Stimulated activated memory B cell treated with anti-CD40 and anti-IgM and Interleukin-4, amounts not matched to agents 10 μg/mL and 1 μg/mL and 100 μg/mL, for 72 hours (primary cell): ENCODE measurements at places on chromosomes 3 and 15.
A peak's percentile ranks its signal among the peaks of the same experiment; 100 is the strongest.

DNA sequence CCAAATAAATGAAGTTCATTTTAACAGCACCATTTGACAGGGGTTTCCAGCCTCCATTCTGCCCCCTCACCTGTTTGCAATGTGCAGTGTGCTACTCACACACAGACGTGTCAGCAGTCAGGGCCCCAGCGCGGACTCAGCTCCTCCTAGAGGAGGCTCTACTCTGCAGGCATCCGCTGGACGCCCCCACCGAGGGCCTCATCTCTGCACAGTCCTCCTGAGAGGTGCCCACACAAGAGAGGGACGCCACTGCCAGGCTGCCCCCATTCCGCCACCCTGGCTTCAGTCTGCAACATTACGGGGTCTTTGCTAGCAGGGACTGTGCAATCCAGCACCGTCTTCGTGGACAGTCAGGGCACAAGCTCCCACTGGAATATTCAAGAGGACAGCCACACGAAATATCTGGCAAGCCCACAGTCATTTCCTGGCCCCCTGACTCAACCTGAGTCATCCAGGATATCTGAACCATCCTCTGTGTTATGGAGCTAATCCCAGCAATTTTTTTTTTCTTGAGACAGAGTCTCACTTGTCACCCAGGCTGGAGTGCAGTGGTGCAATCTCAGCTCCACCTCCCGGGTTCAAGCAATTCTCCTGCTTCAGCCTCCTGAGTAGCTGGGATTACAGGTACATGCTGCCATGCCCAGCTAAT is 255.0 kb downstream of the OCA2 start:
- peak; percentile 32 for ATAC-seq
- no peaks in the 10 kb centered on the region for H3K27me3 ChIP-seq
- H3K36me3 ChIP-seq: no peaks in the 10 kb centered on the region
- H3K4me3 ChIP-seq: no peak overlapping the region

DNA sequence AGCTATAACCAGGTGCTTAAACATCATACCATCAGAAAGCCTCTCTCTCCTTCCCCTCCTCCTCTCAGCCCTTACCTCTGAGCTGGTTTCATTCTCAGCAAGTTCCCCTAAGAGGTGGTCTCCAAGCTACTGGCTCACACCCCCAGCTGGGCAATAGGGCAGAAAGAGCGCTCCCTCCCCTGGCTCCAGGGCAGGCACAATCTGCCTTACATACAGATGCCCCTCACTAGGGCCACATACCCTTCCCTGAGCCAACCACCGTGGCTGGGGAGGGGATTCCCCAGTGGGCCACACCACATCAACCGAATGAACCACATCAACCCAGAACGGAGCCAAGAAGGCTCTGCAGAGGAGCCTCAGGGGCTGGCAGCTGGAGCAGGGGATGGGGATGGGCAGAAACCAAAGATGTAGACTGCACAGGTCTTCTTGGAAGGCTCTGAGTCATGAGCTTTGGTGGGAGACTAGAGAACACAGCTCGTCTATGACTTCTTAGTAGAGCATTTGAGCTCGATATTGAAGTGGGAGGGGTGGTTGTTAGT is 4.6 kb upstream of the FBLN2 start:
- H3K36me3 ChIP-seq: no peaks in the 10 kb centered on the region
- H3K27me3 ChIP-seq: peaks cover 48% of the 10 kb centered on the region
- H3K4me3 ChIP-seq: no peak overlapping the region
- no peak overlapping the region for H3K27ac ChIP-seq
- ATAC-seq: peak; percentile 54

DNA sequence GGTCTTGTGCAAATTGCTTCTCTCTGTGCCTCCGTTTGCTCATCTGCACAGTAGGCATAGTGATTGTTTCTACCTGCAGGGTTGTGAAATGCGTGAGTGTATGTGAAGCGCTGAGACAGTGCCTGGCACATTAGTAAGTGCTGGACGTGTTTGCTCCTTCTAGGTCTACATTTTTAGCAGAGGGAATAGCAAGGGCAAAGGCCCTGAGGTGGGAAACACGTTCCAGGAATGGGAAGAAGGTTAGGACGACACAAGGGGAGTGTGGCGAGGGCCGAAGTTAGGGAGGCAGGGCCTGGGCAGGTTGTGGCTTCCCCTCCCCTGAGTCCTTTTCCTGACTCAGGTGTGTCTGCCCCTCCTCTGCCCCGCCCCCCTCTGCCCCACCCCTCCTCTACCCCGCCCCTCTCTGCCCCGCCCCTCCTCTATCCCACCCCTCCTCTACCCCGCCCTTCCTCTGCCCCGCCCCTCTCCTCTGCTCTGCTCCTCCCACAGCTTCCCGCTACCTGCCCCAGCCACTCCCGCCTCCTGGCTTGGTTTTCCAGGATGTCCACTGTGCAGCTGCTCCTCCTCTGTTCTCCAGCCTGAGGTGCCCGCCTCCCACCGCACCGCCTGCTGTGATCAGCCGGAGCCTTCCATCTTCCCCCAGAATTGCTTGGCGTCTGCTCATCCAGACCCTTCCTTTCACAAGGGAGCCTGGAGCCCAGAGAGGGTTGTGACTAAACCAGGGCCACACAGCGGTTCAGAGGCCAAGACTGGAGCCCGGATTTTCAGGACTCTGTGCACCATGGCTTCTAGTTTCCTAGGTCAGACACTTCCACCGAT is 31.1 kb upstream of the SMAD6 start:
- H3K27ac ChIP-seq: no peak overlapping the region
- H3K36me3 ChIP-seq: peaks cover 5% of the 10 kb centered on the region
- peaks cover 40% of the 10 kb centered on the region for H3K27me3 ChIP-seq
- no peak overlapping the region for H3K4me3 ChIP-seq
- no peak for ATAC-seq

- no peak overlapping the region for H3K27ac ChIP-seq
- no peaks in the 10 kb centered on the region for H3K27me3 ChIP-seq
- no peak for ATAC-seq
These were observed 148.6 kb downstream of the MCTP2 start for GRCh38 chr15:94379986-94380385.

- no peak for ATAC-seq
- no peak overlapping the region for H3K27ac ChIP-seq
- no peak overlapping the region for H3K4me3 ChIP-seq
- no peaks in the 10 kb centered on the region for H3K4me1 ChIP-seq
These were observed 66.2 kb downstream of the NMNAT3 start for GRCh38 chr3:139611528-139611927.

DNA sequence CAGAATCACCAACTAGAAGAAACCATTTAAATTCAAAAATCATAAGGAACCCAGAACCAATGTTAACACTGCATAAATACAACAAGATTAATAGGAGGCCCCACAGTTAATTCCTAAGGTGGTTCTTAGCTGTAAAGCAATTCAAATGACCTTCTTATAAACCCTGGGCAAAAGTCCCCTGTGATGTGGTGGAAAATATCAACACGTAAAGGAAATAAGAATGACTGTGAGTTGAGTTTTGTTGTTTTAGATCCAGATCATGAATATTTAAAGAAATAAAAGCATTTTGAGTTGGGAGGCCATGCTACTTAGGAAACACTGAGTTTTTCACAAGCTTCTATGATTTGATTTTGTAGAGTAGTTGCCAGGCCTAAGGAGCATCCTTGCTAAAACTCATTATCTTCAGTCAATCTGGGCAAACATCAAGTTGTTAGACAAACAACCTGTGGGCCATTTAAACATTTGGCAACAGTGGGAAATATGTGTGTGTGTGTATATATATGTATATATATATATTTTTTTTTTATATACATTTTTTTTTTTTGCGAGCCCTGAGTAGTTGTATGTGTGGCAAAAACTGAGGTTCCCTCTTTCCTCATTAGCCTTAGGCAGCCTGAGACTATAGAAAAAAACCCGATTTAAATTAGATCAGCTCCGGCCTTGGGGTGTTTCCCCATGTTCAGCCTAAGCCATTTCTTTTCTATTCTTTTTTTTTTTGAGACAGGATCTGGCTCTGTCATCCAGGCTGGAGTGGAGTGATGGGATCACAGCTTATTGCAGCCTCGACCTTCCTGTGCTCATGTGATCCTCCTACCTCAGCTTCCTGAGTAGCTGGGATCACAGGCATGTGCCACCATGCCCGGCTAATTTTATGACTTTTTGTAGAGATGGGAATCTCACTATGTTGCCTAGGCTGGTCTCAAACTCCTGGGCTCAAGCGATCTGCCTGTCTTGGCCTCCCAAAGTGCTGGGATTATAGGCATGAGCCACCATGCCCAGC is 8.0 kb upstream of the PXK start:
- H3K36me3 ChIP-seq: no peaks in the 10 kb centered on the region
- ATAC-seq: peak; percentile 66
- H3K27ac ChIP-seq: peak overlapping the region; percentile 93
- H3K4me1 ChIP-seq: peaks cover 67% of the 10 kb centered on the region
- peak overlapping the region; percentile 29 for H3K4me3 ChIP-seq

- ATAC-seq: no peak
- H3K27ac ChIP-seq: peak overlapping the region; percentile 39
- H3K4me1 ChIP-seq: peaks cover 37% of the 10 kb centered on the region
- peaks cover 12% of the 10 kb centered on the region for H3K36me3 ChIP-seq
These were observed 199.8 kb downstream of the TCF12 start for GRCh38 chr15:57118013-57118799.

DNA sequence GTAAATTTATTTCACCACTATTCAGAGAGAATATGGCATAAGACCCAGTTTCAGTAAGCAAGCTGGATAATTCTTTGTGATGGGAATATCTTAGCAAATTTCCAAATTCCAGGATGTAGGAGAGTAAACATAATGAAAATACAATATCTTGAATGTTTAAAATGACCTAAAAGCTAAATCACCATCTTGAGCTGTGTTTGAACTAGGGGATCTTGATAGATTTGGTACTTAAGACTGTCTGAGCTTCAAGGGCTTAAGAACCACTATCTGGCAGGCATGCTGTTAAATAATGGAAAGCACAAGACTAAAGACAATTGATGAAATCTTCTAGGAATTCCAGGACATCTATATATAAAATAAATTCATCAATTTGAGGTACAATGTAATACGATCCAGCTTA is 217.7 kb downstream of the ATP8B4 start:
- H3K4me1 ChIP-seq: no peaks in the 10 kb centered on the region
- no peaks in the 10 kb centered on the region for H3K27me3 ChIP-seq
- no peaks in the 10 kb centered on the region for H3K36me3 ChIP-seq
- no peak overlapping the region for H3K4me3 ChIP-seq
- H3K27ac ChIP-seq: no peak overlapping the region

DNA sequence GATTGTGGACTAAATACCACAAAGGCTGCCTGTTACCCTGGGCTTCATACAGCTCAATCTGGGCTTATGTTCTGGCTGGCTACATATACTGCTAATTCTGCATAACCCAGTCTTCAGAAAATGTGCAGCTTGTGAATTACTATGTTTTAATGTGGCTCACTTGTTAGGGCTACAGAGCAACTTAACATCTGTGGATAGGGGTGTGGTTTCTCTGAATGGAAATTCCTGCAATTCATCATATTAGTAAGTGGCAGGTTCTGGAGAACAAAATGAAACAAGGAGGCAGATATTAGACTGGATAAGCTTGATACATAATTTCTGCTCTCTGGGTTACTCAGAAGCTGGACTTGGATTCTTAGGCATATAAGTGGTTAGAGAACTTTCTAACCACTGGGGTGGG is 6.7 kb downstream of the TMEM202 start:
- no peaks in the 10 kb centered on the region for H3K36me3 ChIP-seq
- no peaks in the 10 kb centered on the region for H3K4me1 ChIP-seq
- H3K27ac ChIP-seq: no peak overlapping the region

- no peaks in the 10 kb centered on the region for H3K36me3 ChIP-seq
- ATAC-seq: no peak
- H3K27me3 ChIP-seq: peaks cover 24% of the 10 kb centered on the region
- H3K4me3 ChIP-seq: no peak overlapping the region
These were observed 71.3 kb downstream of the SV2B start for GRCh38 chr15:91171334-91171733.

GRCh38 chr3:42066516-42067181 is 24.5 kb upstream of the TRAK1 start:
- H3K4me3 ChIP-seq: peak overlapping the region; percentile 65
- peak overlapping the region; percentile 93 for H3K27ac ChIP-seq
- H3K36me3 ChIP-seq: peaks cover 7% of the 10 kb centered on the region
- H3K27me3 ChIP-seq: no peaks in the 10 kb centered on the region

DNA sequence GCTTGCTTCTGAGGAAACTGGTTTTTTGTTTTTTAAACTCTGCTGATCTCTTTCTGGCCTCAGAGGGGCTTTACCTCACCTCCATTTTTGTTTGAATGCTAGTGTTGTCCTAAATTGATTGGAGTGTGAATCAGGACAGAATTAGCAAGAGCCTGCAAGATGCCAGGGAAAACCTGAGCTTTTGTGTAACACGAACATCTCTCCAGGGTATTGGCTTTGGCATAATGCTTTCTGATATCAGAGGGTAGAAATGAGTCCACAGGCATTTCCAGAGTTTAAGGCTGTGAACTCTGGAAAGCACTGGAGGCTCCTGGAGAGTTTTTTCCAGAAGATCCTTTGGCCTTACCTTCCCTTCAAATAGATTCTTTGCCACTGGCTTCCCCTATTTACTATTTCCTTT is 87.1 kb downstream of the WDR76 start:
- H3K36me3 ChIP-seq: no peaks in the 10 kb centered on the region
- H3K4me1 ChIP-seq: no peaks in the 10 kb centered on the region
- peak overlapping the region; percentile 25 for H3K27ac ChIP-seq

- H3K27me3 ChIP-seq: no peaks in the 10 kb centered on the region
- no peaks in the 10 kb centered on the region for H3K36me3 ChIP-seq
- H3K27ac ChIP-seq: no peak overlapping the region
- H3K4me3 ChIP-seq: no peak overlapping the region
- ATAC-seq: no peak
These were observed 117.2 kb upstream of the FAM174B start for GRCh38 chr15:92772626-92773244.

DNA sequence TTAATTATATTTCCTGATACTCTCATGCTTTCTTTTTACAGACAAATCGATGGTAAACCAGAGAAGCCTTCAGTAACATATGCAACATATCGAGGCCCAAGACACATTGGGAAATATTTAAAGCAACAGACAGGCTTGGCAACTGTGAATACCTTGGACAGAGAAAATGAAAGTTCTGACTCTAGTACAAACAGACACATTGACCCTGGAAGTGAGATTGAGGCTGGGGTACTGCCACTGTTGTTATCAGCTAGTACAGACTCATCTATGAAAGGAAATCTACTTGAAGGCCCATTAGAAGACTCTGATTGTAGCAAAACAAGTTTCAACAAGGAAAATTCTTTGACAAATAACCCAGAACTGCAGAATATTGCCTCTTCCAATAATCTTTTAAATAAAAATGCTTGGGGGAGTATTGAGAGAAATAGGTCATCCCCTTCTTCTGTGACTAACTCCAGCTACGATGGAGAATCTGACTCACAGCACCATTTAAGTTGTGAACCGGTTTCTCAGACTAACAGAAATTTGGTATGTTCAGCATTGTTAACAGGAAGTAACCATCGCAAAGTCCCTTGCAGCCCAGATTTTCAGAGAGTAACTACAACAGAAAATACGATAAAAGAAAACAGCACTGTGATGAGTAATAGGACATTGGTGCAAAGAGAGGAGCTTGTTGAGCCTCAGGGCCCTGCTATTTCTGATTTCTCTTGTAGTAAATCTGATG is 50.2 kb downstream of the CRYBG3 start:
- H3K4me1 ChIP-seq: no peaks in the 10 kb centered on the region
- no peak overlapping the region for H3K27ac ChIP-seq
- no peaks in the 10 kb centered on the region for H3K27me3 ChIP-seq
- no peak overlapping the region for H3K4me3 ChIP-seq
- no peaks in the 10 kb centered on the region for H3K36me3 ChIP-seq
